ENCODE measurements at places on chromosomes 3 and 15.

DNA sequence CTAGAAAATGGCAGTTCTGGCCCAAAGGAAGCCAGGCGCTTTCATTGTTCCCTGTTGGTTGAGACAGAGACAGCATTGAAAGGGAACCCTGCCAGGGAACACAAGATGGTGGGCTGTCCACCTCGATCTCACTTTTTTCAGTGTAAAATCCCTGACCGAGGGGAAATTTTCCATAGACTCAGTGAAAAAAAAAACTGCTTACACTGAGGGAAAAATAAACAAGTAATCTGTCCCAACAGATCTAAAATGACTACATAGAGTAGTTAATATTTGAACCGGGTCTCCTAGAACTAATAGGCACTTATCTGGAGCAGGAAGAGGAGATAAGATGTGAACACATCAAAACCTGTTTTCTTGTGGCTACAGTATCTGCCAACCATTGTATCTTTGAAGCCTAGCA is 763.4 kb upstream of the GOLIM4 start:
- DNase-seq = no peak

- no peak for DNase-seq
Measured at GRCh38 chr3:111130827-111131226, 59.2 kb downstream of the NECTIN3 start.

DNA sequence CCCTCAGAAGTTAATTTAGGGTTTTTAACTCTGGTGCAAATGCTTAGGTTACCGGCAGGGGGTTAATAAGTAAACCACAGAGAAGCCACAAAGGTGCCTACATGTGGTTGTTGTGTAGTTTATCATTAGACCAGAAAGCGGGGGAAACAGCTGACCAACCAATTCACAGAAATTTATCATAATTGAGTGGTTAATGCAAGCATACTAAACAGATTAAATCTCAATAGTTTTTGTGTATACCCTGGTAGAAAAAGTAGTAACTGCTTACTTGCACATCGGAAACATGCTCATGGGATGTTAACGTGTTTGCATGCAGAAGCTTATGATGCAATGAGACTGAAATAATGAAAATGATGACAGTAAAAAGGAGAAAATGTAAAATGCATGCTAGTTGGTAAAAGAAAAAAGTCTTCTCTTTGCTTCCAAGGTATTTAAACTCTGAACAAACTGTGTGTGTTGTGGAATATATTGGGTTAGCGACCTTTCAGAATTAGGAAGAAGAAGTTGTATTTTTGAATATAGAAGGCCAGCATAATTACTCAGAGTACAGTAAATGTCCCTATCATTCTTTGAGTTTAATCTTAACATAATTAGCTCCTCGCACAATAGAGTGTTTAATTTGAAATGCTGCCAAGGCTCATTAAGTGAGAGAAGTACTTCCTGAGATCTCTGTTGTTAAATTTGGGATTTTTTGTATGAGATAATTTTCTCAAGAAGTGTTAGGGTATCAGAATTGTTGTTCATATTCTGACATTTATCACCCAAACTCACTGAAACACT is 316.2 kb downstream of the PTPRG start:
- DNase-seq = no peak

- DNase-seq = no peak
Measured at GRCh38 chr3:14871456-14872200, 52.9 kb downstream of the FGD5 start.

GRCh38 chr3:193906849-193907410 is 229.0 kb upstream of the HES1 start:
- no peak for DNase-seq

All from esophagus squamous epithelium (tissue), 5 donors.